ENCODE measurements at places on chromosomes 4 and X.

DNA sequence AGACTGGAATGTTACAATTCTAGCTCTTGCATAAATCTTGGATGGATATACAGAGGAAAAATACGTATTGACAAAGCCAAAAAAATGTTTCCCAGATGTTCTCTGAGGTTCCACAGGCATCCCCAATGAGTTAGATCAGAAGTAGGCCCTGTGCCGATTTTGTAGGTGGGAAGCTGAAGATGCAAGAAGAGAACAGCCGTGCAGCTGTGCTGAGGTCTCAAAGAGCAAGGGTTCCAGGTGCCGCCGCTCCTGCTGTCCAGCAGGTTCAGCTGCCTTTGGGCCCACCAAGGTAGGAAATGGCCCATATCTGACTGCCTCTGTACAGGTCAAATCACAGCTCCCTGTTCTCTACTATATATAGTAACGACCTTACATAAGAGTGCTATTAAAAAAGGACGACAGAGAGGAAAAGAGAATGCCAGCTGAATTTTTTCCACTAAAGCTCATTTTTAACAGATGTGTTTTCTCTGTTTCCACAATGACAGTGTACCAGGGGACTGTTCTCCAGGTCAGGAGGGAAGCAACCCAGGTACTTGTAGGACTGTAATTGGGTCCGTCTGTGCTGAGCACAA, 155.6 kb downstream of the CBR4 start:
- H3K27me3 ChIP-seq, result no peaks in the 10 kb centered on the region
- H3K4me3 ChIP-seq, result no peak overlapping the region
- H3K36me3 ChIP-seq, result no peaks in the 10 kb centered on the region
- peaks cover 45% of the 10 kb centered on the region for H3K4me1 ChIP-seq

GRCh38 chr4:182604953-182605352, 312.2 kb downstream of the DCTD start:
- H3K27ac ChIP-seq, result no peak overlapping the region
- no peaks in the 10 kb centered on the region for H3K36me3 ChIP-seq
- DNase-seq, result no peak

- H3K36me3 ChIP-seq, result no peaks in the 10 kb centered on the region
- H3K27me3 ChIP-seq, result no peaks in the 10 kb centered on the region
- H3K27ac ChIP-seq, result no peak overlapping the region
- no peak for DNase-seq
- H3K4me3 ChIP-seq, result no peak overlapping the region
Observed at GRCh38 chr4:107531927-107532326, 188.1 kb downstream of the PAPSS1 start.

DNA sequence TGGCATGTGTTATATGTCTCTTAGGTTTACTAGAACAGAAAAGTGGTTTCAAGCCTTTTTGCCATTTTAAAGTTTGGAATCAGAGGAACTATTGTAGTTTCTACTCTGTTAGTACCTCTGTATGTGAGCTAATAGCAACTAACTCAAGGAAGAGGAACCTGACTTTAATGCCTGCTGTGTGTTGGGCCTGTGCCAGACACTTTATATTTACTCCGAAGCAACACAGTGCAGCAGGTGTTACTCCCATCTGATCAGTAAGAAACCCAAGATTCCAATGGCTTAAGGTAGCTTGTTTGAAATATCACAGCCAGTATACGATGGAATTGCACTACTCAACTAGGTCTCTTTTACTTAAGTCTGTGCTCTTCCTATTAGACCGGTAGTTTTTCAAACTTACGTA, 79.2 kb downstream of the USP9X start:
- H3K4me1 ChIP-seq, result no peaks in the 10 kb centered on the region
- H3K27ac ChIP-seq, result no peak overlapping the region
- H3K4me3 ChIP-seq, result no peak overlapping the region
- H3K27me3 ChIP-seq, result no peaks in the 10 kb centered on the region
- H3K36me3 ChIP-seq, result peaks cover 27% of the 10 kb centered on the region

DNA sequence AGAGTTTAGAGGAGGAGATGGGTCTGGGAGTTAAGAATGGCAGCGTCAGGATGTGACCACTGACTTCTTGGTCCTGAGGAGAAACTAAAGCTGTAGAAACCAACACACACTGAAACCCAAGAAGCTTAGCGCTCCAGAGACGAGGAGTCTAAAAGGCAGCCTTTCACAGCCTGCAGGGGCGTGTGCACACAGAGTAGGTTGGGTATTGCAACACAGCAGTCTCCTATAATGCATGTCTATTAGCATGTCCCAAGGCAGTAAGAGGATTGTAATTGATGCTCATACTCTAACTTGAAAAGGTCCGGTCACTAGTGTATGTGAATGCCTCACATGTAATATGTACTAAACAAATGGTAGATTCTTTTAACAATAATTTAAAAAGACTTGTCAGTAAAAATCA, 57.4 kb downstream of the PTTG2 start:
- DNase-seq, result no peak
- no peak overlapping the region for H3K4me3 ChIP-seq
- no peaks in the 10 kb centered on the region for H3K4me1 ChIP-seq
- H3K27me3 ChIP-seq, result no peaks in the 10 kb centered on the region
- no peak overlapping the region for H3K27ac ChIP-seq

DNA sequence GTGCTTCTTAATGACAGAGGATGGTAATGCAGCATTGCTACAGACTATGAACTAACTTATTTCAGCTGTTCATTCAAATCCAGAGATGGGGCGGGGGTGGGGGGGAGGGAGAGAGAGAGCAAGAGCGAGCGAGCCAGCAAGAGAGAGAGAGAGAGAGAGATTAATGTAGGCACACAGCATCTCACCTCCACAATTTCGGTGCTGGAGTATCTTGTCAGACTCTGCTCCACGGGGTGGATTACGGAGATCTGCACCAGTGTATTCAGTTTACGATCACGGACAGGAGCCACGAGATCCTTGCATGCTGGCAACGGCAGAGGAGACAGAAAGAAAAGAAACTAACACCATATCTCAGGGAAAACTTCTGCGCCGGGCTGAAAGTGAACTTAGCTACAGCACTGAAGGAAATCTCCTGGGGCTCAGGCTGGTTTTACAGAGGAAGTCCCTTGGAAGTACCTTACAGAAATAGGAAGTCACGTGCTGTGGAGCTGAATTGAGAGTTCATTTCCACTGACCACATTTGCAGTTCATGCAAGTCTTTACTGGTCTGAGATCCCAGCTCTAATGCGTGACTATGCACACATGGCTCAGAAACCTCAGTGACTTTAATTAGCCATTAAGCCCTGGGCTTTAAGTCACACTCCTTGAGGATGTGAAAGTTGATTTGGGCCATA, 440.9 kb downstream of the INPP4B start:
- H3K27me3 ChIP-seq, result no peaks in the 10 kb centered on the region
- peak overlapping the region; percentile 99 for H3K27ac ChIP-seq
- H3K4me1 ChIP-seq, result peaks cover 71% of the 10 kb centered on the region
- DNase-seq, result peak; percentile 80
- H3K36me3 ChIP-seq, result peaks cover 15% of the 10 kb centered on the region
- H3K4me3 ChIP-seq, result peak overlapping the region; percentile 76

GRCh38 chr4:76251441-76252270, at the start of gene FAM47E:
FAM47E (plus strand) TSS chr4:76251721; CDS start chr4:76251747, 26 bp downstream.
- no peak within 1 kb of the TSS for H3K4me3 ChIP-seq
- H3K27ac ChIP-seq, result no peak within 1 kb of the TSS
- H3K36me3 ChIP-seq, result no peaks in the 10 kb centered on the region
- no peaks in the 10 kb centered on the region for H3K4me1 ChIP-seq
- H3K27me3 ChIP-seq, result peaks cover 4% of the 10 kb centered on the region

GRCh38 chrX:9312922-9313867, 151.7 kb upstream of the TBL1X start:
- DNase-seq, result peak; percentile 63
- no peaks in the 10 kb centered on the region for H3K36me3 ChIP-seq
- H3K4me3 ChIP-seq, result no peak overlapping the region
- no peaks in the 10 kb centered on the region for H3K27me3 ChIP-seq
